Right lobe of liver (tissue), 6 donors: ENCODE measurements at places on chromosomes 5 and 9. TPM values are rescaled to one million over a fixed set of nuclear protein-coding genes. Genes with fewer than 3 reads are reported as not detected.

NUTM2G gene
- 0.11 TPM for total RNA-seq

DNA sequence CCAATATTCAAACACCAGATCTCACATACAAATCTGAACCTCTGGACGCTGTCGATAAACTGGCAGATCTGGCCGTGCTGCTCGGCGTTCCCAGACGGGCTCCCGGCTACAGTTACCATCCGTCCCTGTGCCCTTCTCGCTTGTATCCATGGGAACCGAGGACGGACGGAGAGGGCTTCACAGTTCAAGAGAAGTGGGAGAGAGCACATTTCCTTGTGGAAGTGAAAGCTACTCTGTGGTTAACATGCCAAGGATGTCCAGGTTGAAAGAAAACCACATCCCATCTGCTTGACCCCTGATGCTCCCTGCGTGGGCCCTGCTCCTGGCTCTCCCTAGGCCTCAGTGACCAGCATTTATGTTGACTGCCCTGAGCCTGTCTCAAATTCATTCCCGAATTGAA is 6.3 kb upstream of the DBN1 start:
- DNase-seq, result no peak

GRCh38 chr9:92196400-92196799 is 81.2 kb upstream of the SPTLC1 start:
- no peak for DNase-seq

MYORG gene
- 28.3 TPM for total RNA-seq

IL9 gene
- total RNA-seq, result not detected

PDLIM7 gene
- total RNA-seq, result 11.1 TPM

ITGA2 gene
- total RNA-seq, result 0.34 TPM

DNA sequence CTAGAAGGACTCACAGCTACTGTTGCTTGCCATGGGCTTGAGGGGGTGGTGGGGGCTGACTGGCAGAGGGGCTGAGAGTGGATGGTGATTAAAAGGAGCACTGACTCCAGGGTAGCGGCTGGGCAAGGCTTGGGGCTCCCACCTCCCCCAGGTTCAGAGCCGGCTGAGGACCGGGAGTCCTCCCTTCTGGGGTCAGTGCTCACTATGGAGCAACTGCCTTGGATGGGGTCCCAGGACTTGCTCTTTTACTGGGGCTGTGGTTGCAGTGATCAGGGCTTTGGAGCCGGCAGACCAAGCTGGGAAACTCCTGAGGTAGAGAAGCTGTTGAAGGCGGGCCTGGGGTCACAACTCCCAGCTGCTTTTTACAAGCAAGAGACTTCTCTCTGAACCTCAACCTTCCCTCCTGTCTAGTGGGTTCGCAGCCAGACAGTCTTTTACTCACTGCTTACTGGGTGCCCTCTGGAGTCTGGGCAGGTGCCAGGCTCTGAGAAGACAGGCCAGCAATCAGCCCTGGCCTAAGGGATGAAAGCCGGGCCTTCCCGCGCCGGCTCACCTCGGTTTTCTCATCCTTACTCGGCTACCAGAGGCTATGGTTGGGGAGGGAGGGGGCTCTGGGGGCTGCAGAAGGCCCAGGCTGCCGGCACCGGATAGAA is 795 bp upstream of the ASS1 start:
- peak; percentile 87 for DNase-seq

CCL27 gene
- not detected for total RNA-seq

DNA sequence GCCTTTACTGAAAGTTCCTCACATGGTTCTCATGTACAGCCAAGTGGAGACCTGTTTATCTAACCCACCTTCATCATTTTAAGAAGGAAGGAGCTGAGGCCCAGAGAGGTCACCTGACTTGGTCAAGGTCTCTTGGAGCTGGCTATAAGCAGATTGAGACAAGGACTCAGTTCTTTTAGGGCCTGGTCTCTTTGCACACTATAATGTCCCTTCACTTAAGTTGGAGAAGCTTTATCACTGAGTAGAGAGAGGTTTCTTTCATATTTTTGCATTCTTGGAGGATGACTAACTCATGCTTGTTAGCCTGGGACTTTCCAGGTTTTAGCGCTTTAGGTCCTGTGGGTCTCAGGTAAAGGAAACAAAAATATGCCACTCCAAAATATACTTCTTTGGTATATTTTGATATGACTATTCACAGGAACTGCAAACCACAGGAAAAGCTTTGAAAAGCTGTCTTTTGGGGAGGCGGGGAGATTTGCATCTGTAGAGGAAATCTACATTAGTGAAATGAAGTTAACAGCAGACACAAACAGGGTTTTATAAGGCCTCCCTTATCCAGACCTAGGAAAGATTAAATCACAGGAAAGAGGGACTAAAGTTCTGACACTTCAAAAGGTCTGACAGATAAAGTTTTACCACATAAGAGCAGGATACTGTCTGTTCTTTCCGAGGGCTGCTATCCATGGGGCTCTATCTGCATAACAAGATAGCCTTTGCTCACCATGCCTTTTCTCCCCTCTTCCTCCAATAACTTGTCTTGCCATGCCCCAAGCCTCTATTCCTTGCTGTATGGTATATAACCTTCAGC is 95.8 kb upstream of the ANKRD55 start:
- DNase-seq, result no peak

- peak; percentile 72 for DNase-seq
Measured at GRCh38 chr5:16616536-16617273, at the start of gene RETREG1. RETREG1 (minus strand) TSS chr5:16616997; CDS start chr5:16616971, 26 bp downstream.

GRCh38 chr5:160504906-160505305 is 83.3 kb downstream of the PTTG1 start:
- DNase-seq, result no peak

RNF44 gene
- 11.9 TPM for total RNA-seq

GRCh38 chr9:128150594-128151308 is 1.5 kb downstream of the LCN2 start:
- peak; percentile 55 for DNase-seq

GRCh38 chr9:92294297-92294676 is 790 bp upstream of the IARS1 start:
- DNase-seq, result no peak

DNA sequence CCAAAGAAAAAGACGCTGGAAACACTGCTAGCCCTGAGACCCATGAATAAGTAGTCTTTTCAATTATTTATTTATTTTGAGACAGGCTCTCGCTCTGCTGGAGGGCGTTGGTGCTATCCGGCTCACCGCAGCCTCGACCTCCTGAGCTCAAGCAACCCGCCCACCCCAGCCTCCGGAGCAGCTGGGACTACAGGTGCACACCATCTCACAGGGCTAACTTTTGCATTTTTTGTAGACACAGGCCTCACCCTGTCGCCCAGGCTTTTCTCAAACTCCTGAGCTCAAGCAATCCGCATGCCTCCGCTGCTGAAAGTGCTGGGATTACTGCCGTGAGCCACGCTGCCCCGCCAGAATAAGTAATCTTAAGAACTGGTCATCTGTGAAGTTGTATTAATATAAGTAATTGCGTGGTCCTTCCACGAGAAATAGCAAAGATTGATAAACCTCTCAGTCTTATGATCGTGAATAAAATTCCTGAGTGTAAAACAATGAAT is 1.6 kb downstream of the ANXA2R start:
- no peak for DNase-seq

CCL21 gene
- total RNA-seq, result 1.5 TPM

DNA sequence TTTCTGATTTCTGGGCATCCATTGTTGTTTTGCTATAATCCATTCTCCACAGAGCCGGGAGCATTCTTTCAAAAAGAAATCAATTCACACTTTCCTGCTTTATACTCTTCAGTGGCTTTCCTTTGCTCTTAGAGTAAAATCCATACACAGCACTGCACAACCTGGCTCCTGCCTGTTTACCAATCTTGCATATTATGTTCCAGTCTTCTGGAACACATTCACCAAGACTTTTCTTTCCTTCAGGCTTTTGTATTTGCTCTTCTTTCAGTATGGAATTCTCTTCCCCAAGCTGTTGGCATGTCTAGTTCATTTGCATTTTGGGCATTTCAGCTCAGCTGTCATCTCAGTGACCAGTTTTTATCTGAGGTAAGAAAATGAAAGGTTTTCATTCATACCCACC is 6.3 kb downstream of the RFESD start:
- DNase-seq, result no peak

- no peak for DNase-seq
Measured at GRCh38 chr9:108477529-108478006, 378.2 kb downstream of the ACTL7B start.

GRCh38 chr9:14127656-14128055 is 186.3 kb downstream of the NFIB start:
- no peak for DNase-seq

CARTPT gene
- not detected for total RNA-seq

GRCh38 chr5:43312699-43313034 is 545 bp downstream of the HMGCS1 start:
- DNase-seq, result no peak

- no peak for DNase-seq
Measured at GRCh38 chr9:2700909-2701550, 16.3 kb upstream of the KCNV2 start.

TTLL11 gene
- 5.2 TPM for total RNA-seq

DNA sequence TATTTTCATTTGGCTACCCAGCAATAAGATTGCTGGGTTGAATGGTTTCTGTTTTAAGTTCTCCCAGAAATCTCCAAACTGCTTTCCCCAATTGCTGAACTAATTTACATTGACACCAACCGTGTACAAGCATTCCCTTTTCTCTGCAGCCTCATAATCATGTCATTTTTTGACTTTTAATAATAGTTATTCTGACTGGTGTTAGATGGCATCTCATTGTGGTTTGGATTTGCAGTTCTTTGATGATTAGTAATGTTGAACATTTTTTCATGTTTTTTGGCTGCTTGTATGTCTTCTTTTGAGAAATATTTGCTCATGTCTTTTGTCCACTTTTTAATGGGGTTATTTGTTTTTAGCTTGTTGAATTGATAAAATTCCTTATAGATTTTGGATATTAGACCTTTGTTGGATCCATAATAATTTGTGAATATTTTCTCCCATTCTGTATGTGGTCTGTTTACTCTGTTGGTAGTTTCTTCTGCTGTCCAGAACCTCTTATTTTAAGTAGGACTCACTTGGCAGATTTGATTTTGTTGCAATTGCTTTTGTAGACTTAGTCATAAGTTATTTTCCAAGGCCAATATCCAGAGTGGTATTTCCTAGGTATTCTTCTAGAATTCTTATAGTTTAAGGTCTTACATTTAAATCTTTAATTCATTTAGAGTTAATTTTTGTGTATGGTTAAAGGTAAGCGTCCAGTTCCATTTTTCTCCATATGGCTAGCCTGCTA is 793.7 kb downstream of the BRINP1 start:
- DNase-seq, result no peak

DNA sequence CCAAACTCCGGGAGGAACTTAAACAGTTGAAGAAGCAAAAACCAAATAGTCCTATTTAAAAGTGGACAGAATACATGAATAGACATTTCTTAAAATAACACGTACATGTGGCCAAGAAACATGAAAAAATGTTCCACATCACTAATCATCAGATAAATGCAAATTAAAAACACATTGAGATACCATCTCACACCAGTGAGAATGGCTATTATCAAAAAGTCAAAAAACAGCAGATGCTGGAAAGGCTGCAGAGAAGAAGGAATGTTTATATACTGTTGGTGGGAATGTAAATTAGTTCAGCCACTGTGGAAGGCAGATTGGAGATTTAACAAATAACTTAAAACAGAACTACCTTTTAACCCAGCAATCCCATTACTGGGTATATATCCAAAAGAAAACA is 283.0 kb upstream of the IZUMO3 start:
- no peak for DNase-seq

DNA sequence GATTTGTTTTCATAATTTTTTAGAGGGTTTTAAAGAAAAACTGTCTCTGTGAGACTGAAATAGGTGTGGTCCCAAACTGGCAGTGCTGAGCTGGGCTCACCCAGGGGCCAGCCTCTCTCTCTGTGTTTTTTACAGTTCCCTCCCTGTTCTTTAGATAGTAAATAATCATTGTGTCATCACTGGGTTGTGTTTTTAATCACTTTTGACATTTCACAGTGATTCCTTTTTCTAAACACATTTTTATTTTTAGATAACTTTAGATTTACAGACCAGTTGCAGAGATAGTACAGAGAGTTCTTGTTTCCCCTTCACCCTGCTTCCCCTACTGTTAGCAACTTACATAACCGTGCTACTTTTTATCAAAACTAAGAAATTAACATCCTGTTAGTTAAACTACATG is 44.4 kb downstream of the MAP1B start:
- no peak for DNase-seq

ENG gene
- 62.2 TPM for total RNA-seq

GRCh38 chr5:42875785-42876374 is 64.2 kb upstream of the SELENOP start:
- DNase-seq, result no peak

PLCXD3 gene
- 3.5 TPM for total RNA-seq

WDR70 gene
- 10.4 TPM for total RNA-seq

CCNB1 gene
- 2.2 TPM for total RNA-seq

GRCh38 chr9:78370991-78371390 is 74.1 kb downstream of the PSAT1 start:
- DNase-seq, result no peak

GRCh38 chr9:127942216-127943010 is 4.8 kb upstream of the DPM2 start:
- DNase-seq, result peak; percentile 66

DNA sequence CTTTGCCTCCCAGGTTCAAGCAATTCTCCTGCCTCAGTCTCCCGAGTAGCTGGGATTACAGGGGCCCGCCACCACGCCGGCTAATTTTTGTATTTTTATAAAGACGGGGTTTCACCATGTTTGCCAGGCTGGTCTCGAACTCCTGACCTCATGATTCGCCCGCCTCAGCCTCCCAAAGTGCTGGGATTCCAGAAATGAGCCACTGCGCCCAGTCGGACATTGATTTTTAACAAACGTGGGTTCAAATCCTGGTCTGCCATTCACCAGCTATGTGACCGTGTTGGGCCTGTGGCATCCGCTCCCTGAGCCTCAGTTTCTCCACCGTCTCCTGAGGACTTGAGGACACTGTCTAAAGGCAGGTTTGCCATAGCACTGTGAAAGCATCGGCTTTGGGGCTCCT is 41.8 kb upstream of the NEK6 start:
- DNase-seq, result peak; percentile 31

GRCh38 chr9:130901498-130902203 is 5.0 kb upstream of the QRFP start:
- no peak for DNase-seq

EFNA5 gene
- total RNA-seq, result 11.7 TPM

DNA sequence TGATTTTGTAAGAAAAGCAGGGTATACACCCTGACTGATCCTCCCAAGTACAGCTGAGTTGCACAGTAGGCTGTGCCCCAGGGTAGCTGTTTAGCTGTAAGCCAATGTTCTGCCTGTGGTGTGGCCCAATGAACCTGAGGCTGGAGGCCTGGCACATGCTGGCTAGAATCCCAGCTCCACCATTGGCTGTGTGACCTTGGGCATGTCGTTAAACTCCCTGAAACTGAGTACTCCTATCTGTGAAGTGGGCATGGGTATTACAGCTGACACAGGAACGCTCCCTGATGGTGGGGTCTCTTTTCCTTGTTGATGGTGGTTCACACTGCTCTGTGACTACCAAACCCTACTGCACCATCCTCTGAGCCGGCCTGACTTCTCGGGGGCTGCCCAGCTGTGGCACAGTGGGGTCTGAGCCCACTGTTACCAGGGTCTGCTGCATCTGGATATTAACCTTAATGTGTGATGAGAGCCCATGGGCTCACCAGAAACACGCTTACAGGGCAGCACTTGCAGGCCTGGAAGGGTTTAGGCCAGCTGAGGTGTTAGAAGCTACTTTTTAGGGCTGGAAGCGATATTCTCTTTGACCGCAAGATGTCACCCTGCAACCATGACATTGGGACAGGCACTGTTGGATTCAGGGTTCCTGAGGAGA is 7.0 kb upstream of the GADD45G start:
- no peak for DNase-seq
